ENCODE measurements at places on chromosomes 12 and 14.

DNA sequence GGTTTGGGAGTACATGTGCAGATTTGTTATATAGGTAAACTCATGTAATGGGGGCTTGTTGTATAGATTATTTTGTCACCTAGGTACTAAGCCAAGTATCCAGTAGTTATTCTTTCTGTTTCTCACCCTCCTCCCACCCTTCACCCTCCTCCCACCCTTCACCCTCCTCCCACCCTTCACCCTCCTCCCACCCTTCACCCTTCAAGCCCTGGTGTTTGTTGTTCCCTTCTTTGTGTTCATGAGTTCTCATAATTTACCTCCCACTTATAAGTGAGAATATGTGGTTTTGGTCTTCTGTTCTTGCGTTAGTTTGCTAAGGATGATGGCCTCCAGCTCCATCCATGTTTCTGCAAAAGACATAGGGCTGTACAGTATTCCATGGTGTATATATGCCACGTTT, 58.7 kb upstream of the OR10AD1 start:
- DNase-seq = no peak

DNA sequence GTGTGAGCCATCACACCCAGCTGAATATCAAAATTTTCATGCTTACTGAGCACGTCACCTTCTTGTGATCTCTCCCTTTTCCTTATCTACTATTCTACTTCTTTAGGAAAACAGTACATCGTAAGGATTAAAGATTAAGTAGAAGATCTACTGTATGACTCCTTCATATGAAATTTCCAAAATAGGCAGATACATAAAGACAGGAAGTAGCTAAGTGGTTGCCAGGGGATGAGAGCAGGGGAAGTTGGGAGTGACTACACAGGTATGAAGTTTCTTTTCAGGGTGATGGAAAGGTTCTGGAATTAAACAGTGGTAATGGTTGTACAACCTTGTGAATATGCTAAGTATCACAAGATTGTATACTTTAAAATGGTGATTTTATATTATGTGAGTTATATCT, 36.5 kb upstream of the CERS5 start:
- no peak for DNase-seq

- no peak for DNase-seq
Measured at GRCh38 chr12:39429809-39430208, 13.1 kb downstream of the KIF21A start.

- no peak for DNase-seq
Measured at GRCh38 chr12:54258201-54258681, 21.7 kb downstream of the CBX5 start.

GRCh38 chr14:95068521-95068920, 88.8 kb downstream of the DICER1 start:
- DNase-seq = no peak

- no peak for DNase-seq
Measured at GRCh38 chr14:21990116-21990515, 316.5 kb upstream of the OR4E1 start.

DNA sequence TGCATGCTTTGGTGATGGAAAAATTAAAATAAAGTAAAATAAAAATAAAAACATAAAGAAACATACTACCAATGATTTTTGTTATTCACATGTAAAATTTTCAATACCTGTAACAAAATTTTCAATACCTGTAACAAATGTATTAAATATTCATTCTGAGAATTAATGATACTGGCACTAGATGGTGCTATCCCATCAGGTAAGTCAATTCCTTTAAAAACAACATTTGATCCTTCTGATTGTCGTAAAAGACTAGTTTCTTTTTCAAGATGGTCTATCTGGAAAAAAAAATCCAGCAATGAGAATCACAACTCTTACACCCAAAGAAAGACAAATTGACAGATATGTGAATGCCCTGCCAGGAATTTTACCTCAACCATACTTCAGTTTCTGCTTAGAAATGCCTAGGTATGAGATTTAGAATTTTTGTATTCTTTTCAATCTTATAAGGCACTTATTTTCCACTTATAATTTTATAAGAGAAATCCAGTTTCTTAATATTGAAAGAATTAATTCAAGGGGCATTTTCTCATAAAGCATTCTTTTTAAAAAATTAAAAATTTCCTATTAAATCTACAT, 30.7 kb downstream of the CEP290 start:
- DNase-seq = peak; percentile 20

DNA sequence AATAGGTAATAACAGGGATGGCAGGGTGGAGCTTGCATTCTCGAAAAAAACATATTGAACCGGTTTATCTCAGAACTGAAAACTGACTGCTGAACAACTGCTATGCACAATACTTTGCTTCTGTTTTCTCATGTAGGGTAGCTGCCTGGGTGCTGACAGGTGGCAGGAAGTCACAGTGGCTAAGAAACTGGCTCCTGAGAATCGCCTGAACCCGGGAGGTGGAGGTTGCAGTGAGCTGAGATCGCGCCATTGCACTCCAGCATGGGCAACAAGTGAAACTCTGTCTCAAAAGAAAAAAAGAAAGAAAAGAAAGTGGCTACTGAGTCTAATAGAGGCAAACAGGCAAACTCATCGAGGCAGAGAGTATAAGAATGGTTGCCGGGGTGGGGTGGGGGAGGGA, 113.1 kb downstream of the CCDC60 start:
- DNase-seq = no peak

GRCh38 chr14:72518809-72519377, 375.0 kb downstream of the DPF3 start:
- DNase-seq = peak; percentile 56

- DNase-seq = no peak
Measured at GRCh38 chr12:106581543-106582248, 1.1 kb upstream of the RFX4 start.

GRCh38 chr14:104087981-104088850, 2.7 kb downstream of the ASPG start:
- DNase-seq = no peak

DNA sequence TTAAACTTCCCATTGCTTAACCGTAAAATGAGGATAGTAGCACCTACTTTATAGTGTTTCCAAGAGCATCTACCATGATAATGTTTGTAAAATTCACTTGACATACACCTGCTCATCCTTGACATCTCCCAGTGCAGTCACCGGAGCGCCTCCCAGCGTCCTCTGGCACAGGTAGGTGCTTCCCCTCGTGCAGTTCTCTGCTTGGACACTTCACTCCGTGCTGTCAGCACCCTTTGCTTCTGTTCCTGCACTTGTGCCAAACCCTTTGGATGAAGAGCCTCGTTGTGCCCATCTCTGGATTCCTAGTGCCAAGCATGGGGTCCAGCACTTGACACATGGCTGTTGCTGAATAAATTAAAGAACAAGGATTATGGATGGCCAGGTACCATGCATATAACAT, 28.3 kb downstream of the ETV6 start:
- no peak for DNase-seq

DNA sequence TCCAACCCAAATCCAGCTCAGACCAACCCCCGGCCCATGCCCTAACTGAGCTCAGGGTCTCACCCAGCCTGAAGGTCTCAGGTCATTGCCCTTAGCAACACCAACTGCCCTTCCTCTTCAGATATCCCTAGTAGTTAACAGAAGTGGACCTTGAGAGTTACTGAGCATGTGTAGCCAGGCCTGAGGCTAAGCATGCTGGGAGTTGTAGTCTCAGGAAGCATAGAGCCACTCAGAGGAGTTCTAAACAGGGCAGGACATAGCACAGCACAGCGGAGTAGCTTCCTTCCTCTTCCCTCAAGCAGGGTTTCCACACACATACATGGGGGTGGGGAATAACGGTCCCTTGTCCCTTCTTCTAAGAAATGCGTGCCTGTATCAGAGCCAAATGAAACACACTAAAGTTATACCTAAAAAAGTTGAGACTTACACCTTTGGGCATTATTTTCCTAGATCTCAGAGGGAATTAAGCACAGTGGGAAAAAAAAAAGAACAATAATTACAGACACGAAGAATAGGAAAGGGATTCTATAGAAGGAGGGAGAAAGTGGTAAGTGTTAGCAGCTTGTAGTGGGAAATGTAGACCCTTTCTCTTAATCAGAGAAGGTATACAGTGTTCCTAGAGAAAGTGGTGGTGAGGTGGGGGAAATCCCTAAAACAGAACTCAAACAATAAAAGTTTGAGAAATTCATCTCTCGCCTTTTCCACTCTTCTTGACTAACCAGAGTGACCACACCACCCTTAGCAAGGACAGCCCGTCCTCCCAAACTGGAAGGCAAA, 4.4 kb downstream of the KMT2D start:
- peak; percentile 79 for DNase-seq

DNA sequence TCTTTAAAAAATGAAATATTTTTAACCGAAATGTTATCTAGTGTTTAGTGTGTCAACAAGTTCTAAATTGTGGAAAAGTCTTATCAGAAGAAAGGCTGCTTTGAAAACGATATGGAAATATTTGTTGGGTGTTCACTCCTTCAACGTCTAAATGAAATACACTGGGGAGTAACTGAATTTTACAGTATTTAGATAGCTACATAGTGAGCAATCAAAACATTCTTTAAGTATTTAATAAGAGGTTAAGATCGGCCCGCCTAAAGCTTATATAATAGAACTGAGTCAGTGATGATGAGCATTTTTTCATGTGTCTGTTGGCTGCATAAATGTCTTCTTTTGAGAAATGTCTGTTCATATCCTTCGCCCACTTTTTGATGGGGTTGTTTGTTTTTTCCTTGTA, 228.3 kb downstream of the RAD51B start:
- DNase-seq = no peak

DNA sequence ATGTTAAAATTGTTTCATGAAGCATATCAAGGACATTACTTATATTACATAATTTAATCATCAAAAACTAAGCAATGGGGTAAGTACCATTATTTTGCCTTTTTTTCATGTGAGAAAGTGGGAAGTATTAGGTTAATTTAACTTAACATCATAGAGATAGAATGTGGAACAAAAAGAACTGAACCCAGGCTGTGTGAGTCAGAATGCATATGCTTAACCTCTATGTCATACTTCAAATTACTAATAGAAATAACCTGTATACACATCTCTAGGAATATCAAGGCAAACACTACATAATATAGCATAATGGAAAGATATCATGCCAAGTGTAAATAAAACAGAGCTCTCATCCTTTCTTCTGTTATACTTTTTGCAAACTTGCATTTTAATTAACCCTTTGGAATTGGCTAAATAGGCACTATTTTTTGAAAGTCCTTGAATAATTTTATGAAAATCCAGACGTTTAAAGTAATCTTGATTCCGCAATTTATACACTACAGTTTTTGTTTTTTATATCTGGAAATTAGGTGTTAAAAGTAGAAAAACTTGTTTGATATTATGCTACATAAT, 777.7 kb downstream of the SLC6A15 start:
- no peak for DNase-seq

- DNase-seq = no peak
Measured at GRCh38 chr14:73613046-73613383, 698 bp downstream of the ACOT6 start.

GRCh38 chr14:75044752-75045151, 6.5 kb downstream of the MLH3 start:
- no peak for DNase-seq

- DNase-seq = no peak
Measured at GRCh38 chr14:79552778-79553177, 658.5 kb downstream of the DIO2 start.

DNA sequence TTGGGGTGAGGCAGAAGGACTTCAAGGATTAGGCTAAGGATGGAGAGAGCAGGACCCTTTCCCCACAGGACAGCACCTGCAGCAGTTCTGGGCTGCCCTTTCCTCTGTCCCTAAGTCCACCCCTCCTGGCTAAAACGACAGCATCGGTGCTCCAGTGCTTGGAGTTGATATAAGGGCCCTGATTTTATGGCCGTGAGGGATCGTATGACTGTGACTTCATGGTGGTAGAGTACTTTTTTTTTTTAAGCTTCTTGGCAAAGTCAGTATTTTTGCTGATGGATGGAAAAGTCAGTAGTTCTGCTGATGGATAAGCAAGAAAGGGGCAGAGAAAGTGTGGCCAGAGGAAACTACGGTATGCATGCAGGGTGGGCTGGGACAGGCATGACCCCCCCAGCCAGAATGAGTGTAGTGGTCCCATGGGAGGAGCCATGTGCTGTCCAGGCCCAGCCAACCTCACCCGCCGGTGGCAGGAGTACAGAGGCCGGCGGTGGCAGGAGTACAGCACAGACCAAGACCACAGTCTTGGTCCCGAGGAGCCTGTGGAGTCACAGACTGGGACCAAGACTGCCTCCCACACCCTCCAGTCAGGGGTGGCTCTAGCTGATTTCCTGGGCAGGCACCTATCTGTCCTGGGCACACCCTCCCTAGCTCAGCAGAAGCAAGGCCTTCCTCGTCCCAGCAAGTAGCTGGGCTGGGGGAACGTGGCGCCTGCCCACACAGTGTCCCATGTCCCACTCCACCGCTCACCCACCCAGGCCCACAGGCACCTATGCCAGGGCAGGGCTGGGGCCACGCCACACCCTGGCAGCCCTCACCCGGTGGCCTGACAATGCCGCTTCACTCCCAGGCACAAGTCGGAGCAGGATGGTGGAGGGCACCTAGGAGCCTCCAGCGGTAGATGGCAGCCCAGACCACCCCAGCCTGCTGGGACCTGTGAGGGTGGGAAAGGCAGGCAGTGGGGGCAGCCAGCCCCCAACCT, 46.3 kb downstream of the CCDC88C start:
- no peak for DNase-seq

- peak; percentile 86 for DNase-seq
Measured at GRCh38 chr12:121240484-121241101, 30.7 kb downstream of the P2RX4 start.

- DNase-seq = no peak
Measured at GRCh38 chr12:112973818-112974231, 4.5 kb upstream of the OAS2 start.

DNA sequence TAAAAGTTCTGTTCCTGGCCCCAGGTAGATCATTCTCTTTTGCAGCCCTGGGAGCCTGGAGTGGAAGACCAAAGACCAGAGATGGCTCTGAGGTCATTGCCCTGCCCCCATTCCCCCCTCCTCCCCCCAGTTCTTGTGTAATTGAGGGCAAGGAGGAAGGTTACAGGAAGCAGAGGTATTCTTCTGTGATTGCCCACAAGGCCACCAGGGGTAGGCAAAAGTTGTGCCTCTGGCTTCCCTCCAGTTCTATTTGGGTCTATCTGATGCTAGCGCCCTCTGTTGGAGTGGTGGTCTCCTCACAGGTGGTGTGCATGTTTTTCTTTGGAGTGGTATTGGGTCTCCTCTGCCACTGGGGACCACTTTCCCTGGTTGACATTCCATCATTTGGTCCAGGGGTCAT, 41.2 kb upstream of the CRY1 start:
- peak; percentile 10 for DNase-seq

GRCh38 chr12:123058980-123059379, 78.5 kb downstream of the ARL6IP4 start:
- DNase-seq = no peak

Measured in CD4-positive, alpha-beta T cell treated with Interleukin-4 for 4 hours (primary cell).